ENCODE measurements at places on chromosomes 2 and 18.

GRCh38 chr18:51107082-51107481 lies 77.1 kb downstream of the SMAD4 start:
- DNase-seq: no peak

GRCh38 chr18:35283923-35284794 lies 5.9 kb downstream of the ZSCAN30 start:
- DNase-seq: no peak

- DNase-seq: no peak
Measured at GRCh38 chr18:37261246-37261840, 304.3 kb downstream of the CELF4 start.

DNA sequence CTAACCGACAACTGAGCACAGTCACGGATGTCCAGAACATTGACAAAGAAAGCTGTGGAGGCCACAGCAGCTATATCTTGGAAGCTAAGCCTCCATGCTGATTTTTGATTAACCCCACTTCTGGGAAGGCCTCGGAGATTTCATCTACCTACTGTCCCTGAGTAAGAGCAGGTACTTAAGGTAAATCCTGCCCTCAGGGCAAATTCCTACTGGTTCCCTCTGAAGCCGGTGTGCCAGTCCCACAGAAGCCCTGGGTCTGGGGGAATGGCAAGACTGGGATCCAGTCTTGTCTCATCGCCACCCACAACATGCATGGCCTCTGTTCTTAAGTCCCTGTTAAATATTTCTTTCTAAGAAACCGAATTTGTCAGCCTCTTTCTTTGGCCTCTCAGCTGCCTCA lies 18.7 kb downstream of the PER2 start:
- DNase-seq: no peak

- peak; percentile 43 for DNase-seq
Measured at GRCh38 chr2:104378853-104379374, 475.0 kb upstream of the POU3F3 start.
